ENCODE measurements at places on chromosomes 5 and 9.
A peak's percentile ranks its signal among the peaks of the same experiment; 100 is the strongest.

- peak; percentile 47 for DNase-seq
Measured at GRCh38 chr5:174775081-174775480, 50.7 kb downstream of the MSX2 start.

GRCh38 chr5:73629456-73629855 lies 3.5 kb downstream of the ARHGEF28 start:
- DNase-seq, result no peak

GRCh38 chr5:65774346-65774745 lies 52.3 kb downstream of the NLN start:
- peak; percentile 70 for DNase-seq

- DNase-seq, result no peak
Measured at GRCh38 chr9:130732793-130733221, 39.2 kb downstream of the EXOSC2 start.

GRCh38 chr9:133934482-133935232 lies 57.5 kb downstream of the VAV2 start:
- DNase-seq, result peak; percentile 87

DNA sequence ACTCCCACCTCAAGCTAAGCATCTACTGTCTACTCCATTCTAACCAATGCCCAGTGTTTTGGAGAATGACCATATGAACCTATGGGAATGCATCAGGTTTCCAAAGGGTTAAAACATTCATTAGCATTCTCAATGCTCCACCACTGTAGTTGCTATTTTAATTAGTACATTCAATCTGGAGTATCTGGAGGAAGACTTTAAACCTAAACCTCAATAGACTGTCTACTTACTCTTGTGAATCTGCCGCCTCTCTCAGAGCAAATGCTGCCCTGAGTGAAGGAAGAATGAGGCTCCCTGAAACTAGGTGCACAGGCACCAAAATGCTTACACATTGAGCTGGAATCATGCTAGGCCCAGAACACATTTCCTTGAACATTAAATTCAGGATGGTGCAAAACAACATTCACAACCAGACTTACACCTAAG lies 2.0 kb downstream of the ENC1 start:
- DNase-seq, result no peak

GRCh38 chr9:16501141-16501540 lies 369.3 kb downstream of the BNC2 start:
- peak; percentile 41 for DNase-seq

DNA sequence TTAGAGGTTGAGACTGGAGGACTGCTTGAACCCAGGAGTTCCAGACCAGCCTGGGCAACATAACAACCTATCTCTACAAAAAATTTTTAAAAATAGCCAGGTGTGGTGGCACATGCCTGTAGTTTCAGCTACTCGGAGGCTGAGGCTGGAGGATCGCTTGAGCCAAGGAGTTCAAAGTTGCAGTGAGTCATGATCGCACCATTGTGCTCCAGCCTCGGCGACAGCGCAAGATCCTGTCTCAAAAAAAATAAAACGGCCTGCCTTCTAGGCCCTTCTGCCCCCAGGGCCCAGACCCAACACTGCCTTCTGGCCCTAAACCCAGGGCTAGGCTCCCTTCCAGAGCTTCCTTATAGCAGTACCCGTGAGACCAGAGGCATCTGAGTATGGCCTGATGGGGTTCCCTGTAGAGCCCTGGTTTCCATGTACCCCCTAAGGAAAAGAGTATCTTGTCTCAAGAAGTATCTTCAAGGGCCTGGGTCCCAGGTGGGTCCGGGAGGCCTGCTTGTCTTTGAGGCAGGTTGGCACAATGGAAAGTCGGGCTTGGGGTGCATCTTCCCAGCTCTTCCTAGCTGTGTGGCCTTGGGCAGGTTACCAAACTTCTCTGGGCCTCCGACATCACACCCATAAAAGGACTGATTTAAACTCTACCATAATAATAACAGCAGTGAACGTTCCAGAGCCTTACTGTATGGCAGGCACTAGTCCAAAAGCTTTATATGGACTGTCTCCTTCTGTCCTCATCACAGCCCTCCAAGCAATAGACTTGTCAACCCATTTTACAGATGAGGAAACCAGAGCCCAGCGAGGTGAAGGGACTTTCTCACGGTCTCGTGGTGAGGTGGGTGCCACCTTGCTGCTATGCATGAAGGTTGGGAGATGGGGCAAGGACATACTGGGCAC lies 9.6 kb downstream of the LRRC8A start:
- DNase-seq, result no peak

DNA sequence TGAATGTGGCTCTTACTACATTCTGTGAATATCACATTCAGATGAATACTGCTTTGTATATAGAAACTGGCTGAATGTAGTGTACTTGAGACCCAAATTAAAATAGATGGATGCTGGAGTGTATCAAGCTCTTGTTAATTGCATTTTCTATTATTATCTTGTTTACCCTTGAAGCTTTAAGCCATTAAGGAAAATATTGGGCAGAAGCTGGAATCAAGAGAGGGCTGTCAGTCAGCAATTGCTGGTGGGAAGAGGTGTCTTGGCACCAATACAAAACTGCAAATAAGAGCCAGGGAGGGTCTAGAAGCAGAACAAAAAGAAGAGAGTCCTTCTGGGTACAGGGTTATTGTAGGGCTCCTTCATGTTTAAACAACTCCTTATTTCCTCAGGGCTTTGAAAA lies 38.8 kb downstream of the MUSK start:
- DNase-seq, result no peak

- peak; percentile 53 for DNase-seq
Measured at GRCh38 chr9:92404042-92404836, at the start of gene OGN. OGN (minus strand) TSS chr9:92404578; CDS start chr9:92403407, 1,171 bp downstream.

- DNase-seq, result no peak
Measured at GRCh38 chr5:55520117-55520839, 14.5 kb downstream of the PLPP1 start.

- DNase-seq, result peak; percentile 75
Measured at GRCh38 chr5:31811210-31811609, 172.3 kb downstream of the PDZD2 start.

DNA sequence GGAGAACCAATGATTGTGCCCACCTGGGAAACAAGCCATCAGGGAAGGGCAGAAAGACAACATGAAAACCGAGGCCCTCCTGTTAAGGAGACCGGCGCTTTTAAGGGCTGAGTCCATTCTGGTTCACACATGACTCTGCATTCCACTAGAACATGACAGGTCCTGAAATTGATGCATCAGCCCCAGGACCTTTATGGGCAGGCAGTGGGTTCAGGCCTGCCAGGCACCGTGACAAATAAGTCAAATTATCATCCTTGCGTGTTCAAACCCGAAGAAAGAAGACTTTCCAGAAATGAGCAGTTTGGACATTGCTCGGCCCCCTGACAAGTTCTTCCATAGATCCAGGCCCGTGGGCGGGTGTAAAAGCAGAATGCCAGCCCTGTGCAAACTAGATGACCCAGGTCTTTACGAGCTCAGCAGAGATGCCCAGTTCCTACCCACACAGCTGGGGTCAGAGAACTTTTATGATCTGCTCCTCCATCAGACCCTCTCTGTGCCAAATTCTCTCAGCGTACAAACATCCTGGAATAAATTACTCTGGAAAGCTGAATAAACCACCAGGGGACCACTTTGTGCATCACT lies 295.5 kb upstream of the WWC1 start:
- no peak for DNase-seq

- DNase-seq, result no peak
Measured at GRCh38 chr5:154165886-154166285, 24.6 kb upstream of the GALNT10 start.

- no peak for DNase-seq
Measured at GRCh38 chr5:31209334-31209733, 15.8 kb downstream of the CDH6 start.

GRCh38 chr5:142428773-142429473 lies 104.1 kb upstream of the SPRY4 start:
- DNase-seq, result no peak

DNA sequence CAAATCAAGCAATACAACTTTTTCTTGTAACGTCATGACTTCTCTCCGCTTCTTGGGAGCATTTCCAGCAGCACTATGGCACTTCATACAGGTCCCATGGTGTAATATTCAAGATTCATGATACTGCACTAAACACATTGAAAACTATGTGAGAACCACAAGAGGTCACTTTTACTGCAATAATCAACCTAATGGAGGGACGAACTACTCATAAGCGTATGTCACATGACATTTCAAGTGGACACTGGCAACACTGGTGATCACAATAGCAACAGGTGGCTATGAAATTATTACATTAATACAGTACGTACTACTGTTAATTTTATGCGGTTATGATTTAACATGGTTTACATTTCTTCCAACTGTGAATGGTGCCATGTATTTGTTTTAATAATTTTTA lies 78.6 kb upstream of the TBC1D9B start:
- no peak for DNase-seq

DNA sequence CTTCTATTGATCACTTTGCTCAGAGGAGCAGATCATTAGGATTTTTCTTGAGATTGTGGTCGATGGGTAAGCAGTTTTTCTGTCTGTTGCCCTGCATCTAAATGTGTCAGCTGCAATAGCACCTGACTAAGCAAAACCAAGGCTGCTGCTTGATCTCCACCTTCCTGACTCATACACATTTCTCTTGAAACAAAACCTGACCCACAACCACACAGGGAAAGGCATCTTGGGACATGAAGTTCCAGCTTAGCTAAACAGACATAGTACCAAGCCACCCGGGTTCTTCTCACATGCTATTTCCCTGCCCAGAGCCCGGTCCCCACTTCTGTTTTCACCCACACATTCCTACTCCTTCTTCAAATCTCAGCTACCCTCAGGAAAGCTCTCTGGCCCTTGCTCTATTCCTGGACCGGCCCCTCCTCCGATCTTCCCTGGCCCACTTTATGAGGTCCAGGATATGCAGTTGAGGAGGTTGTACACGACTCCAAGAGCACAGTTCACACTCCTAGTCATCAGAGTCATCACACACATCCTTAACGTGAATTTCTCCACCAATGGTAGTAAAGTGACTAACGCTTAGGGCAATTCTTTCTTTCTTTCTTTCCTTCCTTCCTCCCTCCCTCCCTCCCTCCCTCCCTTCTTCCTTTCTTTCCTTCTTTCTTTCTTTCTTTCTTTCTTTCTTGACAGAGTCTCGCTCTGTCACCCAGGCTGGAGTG lies 16.0 kb upstream of the ZBTB43 start:
- peak; percentile 50 for DNase-seq

DNA sequence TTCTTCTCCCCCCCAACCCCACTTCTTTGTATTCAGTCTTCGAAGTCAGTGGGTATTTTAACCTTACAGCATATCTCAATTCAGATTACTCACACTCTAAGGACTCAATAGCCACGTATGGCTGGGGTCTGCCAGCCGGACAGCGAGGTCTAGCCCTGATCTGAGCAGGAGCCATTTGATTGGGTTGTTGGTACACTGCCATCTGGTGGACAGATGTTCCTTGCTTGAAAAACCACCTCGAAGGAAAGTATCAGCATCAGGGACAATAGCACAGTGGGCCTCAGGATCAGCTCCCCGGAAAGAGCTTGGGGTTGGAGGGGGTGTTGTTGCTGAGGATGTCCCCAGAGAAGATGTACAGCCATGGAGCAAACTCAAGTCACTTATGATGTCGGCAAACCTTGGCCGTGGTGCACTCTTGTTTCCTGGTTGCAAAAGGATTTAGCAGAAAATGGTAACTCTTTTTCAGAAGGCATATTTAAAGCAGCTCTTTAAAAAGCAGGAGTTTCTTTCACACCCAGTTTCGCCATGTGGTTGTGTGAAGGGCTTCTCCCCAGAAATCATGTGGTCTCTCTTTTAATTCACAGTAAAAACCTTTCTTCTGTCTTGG lies 31.7 kb upstream of the KCNMB1 start:
- DNase-seq, result peak; percentile 84

- DNase-seq, result no peak
Measured at GRCh38 chr9:91271156-91271555, 90.6 kb downstream of the AUH start.

GRCh38 chr5:96517295-96517694 lies 84.2 kb upstream of the PCSK1 start:
- DNase-seq, result peak; percentile 5

- no peak for DNase-seq
Measured at GRCh38 chr5:51188001-51188591, 195.2 kb upstream of the ISL1 start.

DNA sequence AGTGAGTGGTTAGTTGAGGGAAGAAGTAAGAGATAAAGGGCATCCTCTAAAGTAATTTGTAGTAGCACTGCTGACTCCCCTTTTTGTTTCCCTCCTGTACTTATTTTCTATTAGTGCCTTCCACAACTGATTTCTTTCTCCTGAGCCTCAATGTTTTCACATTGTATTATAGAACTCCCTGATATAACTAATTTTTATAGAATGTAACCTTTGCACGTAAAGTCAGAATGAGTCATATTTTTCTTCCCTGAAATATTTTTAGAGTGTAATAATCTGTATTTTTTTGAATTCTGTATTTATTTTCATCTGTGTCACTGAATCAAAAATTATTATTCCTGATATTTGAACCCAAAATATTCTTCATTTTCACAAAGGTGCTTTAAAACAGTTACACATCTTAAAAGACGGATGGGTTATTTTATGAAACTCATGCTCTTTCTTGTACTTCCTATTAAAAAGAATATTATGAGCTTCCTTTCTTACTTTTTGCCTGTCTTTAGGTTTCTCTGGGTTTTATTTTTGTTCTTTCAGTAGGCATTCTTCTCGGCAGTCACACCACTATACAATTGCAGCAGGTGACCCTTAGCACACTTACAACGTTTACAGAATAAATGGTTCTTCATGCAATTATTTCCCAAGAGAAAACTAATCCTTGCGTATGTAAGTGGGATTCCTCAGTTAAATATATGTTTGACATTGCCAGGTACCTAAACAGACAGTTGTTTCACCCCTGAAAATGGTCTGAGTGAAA lies 30.5 kb upstream of the DMRTA1 start:
- no peak for DNase-seq

DNA sequence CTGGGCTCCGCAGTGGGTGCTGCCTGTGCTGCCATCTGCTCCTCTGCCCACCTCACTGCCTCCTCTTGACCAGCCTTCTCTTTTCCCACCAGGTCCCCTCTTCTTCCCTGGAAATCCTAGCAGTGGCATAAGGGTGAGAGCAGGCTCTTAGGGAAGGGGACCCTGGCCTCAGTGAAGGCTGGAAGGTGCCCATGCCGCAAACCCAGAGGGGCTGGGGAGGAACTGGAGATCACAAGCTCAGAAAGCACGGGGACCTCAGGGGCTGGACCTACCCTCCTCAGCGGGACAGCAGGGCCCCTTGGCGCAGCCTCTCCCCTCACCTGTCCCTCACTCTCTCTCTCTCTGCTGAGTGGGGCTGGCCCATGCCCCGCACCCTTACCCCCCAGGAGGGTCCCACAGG lies 144.4 kb upstream of the IRX2 start:
- no peak for DNase-seq

DNA sequence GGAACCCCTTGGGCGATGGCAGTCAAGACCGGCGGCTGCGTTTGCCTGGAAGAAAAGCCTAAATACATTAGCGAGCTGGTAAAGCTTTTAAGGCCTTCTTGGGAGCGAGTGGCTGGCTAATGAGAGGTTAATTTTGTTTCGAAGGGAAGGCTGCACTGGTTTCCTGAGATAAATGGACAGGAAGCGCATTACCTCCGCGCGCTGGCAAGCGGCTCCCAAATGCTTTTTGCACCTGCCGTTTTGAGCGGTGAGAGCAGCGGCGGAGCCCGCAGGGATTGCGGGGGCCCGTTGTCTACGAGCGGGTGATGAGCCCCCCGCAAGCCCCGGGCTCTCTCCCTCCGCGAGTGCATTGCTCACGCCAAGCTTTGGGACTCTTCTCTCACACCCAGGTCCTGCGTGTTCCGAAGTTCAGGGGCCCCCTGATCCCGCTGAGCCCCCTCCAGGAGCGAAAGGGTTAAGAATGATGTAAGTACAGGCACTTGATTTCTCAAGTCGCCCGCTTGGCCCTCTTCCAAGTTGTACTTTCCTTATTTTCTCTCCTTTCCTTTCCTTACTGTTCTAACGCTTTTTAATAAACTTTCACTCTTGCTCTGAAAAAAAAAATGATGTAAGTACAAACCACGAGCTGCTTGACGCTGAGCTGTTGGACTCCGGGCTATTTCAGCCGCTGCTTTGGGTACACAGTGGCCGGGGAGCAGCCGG lies 3.1 kb upstream of the RGMB start:
- peak; percentile 69 for DNase-seq

Measured in astrocyte of the hippocampus (primary cell).